ENCODE measurements at places on chromosomes 2 and 18. TPM values are rescaled to one million over a fixed set of nuclear protein-coding genes. Genes with fewer than 3 reads are reported as not detected.
A peak's percentile ranks its signal among the peaks of the same experiment; 100 is the strongest.

TYMS gene
- 22.1 TPM for total RNA-seq

- no peak for DNase-seq
Observed at GRCh38 chr2:204282081-204282480, 263.2 kb upstream of the PARD3B start.

GRCh38 chr18:77004555-77005380, 127.8 kb downstream of the MBP start:
- DNase-seq = no peak

NEU2 gene
- total RNA-seq = not detected

DNA sequence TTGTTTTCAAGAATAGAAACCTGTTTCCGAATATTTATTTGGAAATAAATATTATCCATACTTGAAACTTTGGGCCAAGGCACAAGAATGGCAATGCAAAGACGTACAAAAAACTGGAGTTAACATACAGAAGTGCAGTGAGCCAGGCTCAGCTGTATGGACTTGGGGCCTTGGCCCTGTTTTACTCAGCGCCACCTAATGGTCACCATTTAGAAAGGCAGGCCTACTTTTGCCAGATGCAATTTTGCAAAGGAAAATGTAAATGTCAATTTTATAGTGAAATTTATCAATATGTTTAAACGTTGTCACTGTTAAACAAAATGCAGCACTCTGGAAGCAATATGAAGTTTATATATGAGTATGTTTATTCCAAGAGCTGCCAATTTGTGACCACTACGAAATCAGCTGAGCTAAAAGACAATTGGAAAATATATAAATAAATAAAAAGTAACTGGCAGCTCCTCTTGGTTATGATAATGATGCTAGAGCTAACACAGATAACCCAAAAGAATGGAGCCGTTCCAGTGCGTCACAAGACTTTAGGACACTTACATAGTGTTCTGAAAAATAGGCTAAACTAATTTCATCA, 155.0 kb downstream of the ARHGAP15 start:
- DNase-seq = peak; percentile 2

GRCh38 chr2:120729406-120730399, 6.0 kb upstream of the GLI2 start:
- DNase-seq = no peak

C2orf72 gene
- 0.63 TPM for total RNA-seq

DNA sequence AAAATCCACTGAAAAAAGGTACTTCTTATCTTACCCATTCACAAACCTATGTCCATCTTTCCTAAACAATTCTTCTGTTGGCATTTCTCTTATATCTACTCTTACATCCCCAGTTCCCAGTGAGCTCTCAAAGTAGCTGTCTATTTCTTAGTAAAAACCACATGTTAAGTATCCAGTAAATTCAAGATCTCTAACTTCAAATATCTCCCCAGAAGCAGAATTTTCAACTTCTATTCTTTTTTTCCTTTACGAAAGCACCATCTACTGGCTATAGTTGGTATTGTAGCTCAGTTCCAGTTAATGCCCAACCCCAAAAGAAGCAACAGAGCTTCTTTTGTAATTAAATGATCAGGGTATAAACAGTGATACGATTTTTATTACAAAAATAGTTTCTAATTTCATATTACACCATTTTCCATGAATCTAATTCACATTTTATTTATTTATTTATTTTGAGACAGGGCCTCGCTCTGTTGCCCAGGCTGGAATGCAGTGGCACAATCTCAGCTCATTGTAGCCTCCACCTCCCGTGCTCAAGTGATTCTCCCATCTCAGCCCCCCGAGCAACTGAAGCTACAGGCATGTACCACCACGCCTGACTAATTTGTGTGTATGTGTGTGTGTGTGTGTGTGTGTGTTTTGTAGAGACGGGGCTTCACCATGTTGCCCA, 28.5 kb downstream of the HRH4 start:
- DNase-seq = no peak

SERPINB12 gene
- total RNA-seq = not detected

- no peak for DNase-seq
Observed at GRCh38 chr2:63849381-63850203, 7.9 kb downstream of the UGP2 start.

GAREM2 gene
- total RNA-seq = 3.0 TPM

- no peak for DNase-seq
Observed at GRCh38 chr2:181314551-181314950, 142.6 kb upstream of the ITGA4 start.

- no peak for DNase-seq
Observed at GRCh38 chr18:52567360-52567759, 227.4 kb downstream of the DCC start.

GRCh38 chr2:27007416-27008374, 25.1 kb upstream of the TMEM214 start:
- no peak for DNase-seq

ALLC gene
- not detected for total RNA-seq
